ENCODE measurements at places on chromosomes 3 and 15.

GRCh38 chr3:189419038-189419437 is 212.2 kb upstream of the TP63 start:
- DNase-seq, result no peak

GRCh38 chr15:68400066-68400456 is 31.9 kb downstream of the ITGA11 start:
- no peak for DNase-seq

GRCh38 chr15:22243440-22244130 is 163.3 kb downstream of the OR4M2 start:
- no peak for DNase-seq

- peak; percentile 64 for DNase-seq
Measured at GRCh38 chr3:155737844-155738460, 6.9 kb downstream of the PLCH1 start.

DNA sequence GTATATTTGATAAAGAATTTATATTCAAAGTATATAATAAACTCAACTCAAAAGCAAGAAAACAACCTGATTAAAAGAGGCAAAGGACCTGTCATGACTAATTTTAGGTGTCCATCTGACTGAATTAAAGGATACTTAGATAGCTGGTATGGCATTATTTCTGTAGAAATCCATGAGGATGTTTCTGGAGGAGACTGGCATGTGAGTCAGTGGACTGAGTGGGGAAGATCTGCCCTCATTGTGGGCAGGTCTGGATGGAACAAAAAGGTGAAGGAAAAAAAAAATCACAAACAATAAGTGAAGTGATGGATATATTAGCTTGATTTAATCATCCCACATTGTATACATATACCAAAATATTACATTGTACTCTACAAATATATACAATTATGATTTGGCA is 16.6 kb downstream of the ANKRD28 start:
- no peak for DNase-seq

Measured in ureter (tissue), 1 donor.